GM20000 (cell line): ENCODE measurements at places on chromosomes 6 and 20.
A peak's percentile ranks its signal among the peaks of the same experiment; 100 is the strongest.

- DNase-seq, result no peak
Measured at GRCh38 chr6:32166411-32167061, 2.1 kb downstream of the EGFL8 start.

GRCh38 chr20:23203310-23203709 lies 117.2 kb upstream of the CD93 start:
- DNase-seq, result no peak

GRCh38 chr20:24465730-24466129 lies 3.7 kb upstream of the SYNDIG1 start:
- no peak for DNase-seq

- DNase-seq, result peak; percentile 27
Measured at GRCh38 chr6:73537677-73538076, 16.8 kb upstream of the EEF1A1 start.

DNA sequence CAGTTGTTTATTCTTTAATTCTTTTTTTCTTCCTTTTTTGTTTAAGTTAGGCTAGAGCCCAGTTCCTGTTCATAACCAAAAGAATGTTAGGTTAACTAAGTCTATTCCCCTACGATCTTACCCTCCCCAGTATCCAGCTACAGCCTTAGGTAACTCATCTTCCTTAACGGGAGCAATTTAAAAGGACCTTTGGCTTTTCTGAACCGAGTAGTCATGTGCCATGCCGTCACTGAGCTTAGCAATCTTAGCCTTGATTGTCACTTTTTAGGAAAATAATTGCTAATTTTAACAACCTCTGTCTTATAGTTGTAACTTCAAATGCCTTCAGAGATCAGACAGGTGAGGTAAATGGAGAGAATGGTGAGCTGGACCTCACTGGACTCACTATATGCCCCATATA lies 6.2 kb downstream of the METTL24 start:
- no peak for DNase-seq

DNA sequence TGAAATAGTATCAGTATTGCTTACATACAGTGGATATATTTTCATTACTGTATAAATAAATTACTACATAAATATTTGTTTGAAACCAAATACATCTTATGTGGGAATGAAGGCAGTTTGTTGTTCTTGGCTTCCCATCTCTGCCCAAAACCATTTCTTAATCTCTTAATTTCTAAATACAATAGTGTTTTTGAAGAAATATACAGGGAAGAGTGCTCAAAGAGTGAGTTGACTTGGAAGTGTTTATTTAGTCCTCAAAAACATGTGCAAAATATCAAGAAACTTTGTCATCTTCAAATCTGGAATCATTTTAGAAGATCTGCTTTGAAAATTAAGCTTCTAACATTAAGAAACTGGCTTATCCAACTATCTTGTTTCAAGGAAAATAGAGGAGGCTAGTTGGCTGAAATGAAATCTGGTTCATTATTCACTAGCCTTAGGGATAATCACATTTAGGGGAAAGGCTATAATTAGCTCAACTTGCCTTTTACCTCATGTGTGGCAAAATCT lies 259.8 kb upstream of the FLRT3 start:
- no peak for DNase-seq

GRCh38 chr6:54916858-54917257 lies 70.3 kb downstream of the FAM83B start:
- DNase-seq, result no peak

DNA sequence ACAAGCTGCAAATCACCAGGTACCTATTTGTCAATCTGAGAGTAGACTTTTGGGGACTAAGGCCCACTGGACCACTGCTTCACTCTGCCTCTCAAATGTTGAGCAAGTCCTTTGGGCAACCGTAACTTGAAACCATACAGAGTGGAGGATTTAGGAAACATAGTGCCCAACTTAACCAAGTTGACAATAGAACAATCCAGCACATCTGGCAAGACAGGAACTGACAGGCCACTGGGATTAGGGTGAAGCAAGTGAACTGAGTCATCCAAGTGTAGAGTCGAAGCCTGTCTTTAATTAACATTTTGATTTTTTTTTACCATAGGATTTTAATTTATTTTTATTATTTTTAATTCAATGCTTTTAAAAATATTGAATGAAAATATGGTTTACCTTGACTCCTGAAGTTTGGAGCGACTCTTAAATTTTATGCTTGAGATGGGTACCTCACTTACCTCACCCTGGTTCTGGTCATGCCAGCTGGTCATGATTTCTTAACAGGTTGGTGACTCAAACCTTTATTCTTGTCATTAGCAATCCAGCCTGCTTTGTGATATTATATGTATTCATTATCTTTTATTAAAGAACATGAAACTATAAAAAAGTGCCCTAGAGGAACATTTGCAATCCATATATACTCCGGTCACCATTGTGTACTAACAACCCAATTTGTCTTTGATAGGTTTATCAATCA lies 312.1 kb upstream of the DEFB112 start:
- no peak for DNase-seq

DNA sequence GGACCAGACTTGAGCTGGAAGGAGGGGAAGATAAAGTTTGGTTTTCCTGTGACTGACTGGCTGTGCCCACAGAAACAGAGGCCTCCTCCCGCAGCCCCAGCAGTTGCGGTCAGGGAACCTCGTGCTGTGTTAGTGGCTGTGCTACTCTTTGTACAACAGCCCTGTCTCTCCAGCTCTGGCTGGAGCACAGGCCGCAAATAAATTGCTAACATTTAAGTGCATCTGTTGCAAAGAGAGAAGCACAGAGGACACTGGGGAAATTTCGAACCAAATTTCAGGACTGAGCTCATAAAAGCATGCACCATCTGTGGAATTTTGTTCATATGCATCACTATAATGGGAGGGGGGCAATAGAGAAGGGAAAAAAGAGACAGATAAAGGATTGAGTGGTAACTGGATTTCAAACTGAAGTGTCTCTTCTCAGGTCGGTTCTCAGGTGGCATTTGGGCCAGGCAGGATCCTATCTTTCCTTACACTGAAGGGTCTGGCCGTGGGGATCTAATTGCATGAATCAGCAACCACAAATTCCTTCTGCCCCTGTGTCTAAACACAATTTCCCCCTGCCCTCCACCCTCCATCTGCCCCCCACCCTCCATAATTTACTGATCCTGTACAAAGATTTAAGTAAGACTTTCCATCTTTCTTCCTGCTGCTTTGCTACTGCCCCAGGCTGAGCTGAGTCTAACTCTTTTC lies 88.9 kb upstream of the ATXN1 start:
- DNase-seq, result no peak

DNA sequence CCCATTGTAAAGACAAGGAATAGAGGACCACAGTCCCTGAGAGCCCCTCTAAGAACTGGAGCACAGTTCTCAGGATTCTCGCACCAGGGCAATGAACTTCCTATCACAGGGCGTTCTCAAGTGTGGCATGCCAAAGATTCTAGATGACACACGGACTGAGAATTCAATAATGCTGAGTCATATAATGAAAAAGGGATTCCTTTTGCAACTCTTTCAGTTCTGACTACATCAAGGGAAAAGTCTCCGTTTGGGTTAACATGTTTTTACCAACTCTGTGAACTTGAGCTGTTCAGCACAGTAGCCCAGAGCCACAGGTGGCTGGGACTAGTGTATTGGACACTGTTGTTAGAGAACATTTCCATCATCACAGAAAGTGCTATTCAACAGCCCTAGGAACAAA lies 3.4 kb downstream of the MED20 start:
- no peak for DNase-seq

DNA sequence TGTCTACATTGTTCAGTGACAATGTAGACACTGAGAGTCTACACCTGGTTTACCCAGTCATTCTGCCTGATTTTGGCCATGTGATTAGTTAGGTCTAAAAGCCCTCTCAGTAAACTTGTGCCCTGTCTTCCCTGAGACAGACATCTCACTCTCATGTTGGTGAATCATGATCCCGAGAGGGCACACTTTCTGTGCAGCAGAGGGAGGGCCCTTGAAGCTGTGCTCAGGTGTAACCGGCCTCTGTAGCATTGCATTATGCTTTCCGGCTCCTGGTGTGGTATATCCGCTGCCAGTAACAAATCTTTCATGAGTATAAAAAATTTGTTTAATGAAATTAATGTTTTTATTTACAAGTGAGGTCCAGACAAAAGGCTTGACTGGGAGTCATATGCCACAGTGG lies 85.0 kb downstream of the RALGAPA2 start:
- DNase-seq, result no peak

GRCh38 chr6:18577491-18577890 lies 190.3 kb downstream of the RNF144B start:
- DNase-seq, result no peak

GRCh38 chr6:56618050-56618449 lies 24.6 kb downstream of the DST start:
- no peak for DNase-seq

DNA sequence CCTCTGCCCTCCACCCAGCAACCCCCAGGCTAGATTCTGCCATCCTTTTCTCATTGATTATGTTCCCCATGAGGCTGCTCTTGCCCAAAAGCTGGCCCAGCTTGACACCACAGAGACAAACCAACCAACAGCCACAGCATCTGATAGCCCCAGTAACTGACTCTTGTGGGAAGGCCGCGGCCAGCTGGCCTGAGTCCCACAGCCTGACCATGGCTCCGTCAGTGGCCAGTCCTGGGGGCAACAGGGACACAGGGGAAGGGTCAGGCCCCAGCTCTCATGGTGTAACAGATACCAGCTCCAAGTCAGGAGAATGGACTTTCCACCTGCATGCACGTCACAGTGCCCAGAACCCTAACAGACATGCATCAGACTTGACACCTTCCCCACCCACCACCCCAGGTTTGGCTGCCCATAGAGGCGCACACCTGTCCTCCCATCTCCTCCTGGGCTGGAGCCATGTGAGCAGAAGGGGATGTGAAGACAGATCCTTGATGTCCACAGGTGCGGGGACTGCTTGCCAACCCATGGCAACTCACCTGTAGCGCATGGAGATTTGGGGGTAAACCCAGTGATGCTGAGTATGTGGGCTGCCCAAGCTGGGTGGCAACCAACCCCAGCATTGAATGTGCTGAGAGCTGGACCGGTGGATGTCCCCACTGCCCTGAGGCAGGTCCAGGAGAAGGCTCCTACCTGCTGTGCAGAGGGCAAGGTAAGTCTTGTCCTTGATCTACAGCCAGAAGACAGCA lies 18.8 kb downstream of the RIPOR3 start:
- no peak for DNase-seq

GRCh38 chr20:13342469-13343242 lies 121.6 kb downstream of the ISM1 start:
- DNase-seq, result no peak

DNA sequence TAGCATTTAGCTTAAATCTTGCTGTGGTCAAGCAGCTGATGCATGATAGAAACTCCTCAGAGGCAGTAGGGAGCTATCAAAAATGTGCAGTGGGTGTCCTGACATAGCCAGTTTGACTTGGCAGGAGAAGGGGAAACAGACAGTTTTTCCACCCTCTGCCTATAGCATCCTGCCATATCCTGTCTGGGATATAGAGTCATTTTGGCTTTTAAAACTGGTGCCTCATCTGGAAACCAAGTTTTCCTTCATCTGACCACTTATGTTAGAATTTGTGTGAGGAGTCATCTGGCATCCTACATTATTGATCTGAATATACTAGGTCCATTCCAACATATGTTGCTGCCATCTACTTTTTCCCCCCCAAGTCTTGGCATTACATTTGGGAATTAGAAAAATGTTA lies 284.1 kb downstream of the CD109 start:
- no peak for DNase-seq

GRCh38 chr6:144809120-144809519 lies 524.0 kb downstream of the UTRN start:
- no peak for DNase-seq

GRCh38 chr6:144190080-144190479 lies 39.8 kb downstream of the STX11 start:
- DNase-seq, result no peak

GRCh38 chr20:51139891-51140290 lies 117.0 kb upstream of the KCNG1 start:
- DNase-seq, result no peak

DNA sequence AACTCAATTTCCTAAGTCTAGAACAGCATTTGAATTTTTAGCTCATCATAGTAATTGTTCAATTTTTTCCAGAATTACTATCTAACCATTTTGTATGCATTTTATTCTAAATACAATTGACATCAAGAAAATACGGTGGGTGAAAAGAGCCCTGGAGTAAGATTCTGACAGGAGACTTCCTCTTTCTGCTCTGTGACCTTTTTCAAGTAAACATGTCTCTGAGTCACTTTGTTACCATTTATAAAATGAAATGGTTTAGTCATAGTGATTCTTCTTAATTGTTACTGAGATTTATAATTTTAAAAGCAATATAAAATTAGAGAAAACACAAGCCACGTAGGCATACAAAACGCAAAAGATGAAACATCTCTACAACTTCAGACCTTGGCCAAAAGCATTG lies 80.2 kb downstream of the PLCB1 start:
- no peak for DNase-seq

DNA sequence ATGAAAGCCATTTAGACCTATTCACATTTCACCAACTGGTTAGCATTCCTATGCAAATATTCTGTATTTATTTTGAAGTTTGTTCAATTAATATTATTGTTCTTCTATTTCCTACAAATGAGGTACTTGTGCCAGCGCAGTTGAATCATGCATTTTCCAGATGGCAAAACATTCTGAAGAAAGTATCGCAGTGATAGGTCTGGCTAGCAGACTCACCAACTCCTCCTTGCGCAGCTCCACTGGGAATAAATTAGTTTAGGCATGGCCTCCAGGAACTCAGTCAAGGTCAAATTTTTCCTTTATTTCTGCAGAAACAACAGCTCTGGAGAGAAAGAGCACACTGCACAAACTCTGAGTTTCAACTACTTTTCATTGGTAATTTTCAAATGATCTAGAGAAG lies 437.7 kb downstream of the COL12A1 start:
- no peak for DNase-seq

GRCh38 chr6:13299403-13299821 lies 28.9 kb downstream of the TBC1D7 start:
- no peak for DNase-seq

- DNase-seq, result no peak
Measured at GRCh38 chr6:144351379-144352127, 66.4 kb downstream of the UTRN start.

DNA sequence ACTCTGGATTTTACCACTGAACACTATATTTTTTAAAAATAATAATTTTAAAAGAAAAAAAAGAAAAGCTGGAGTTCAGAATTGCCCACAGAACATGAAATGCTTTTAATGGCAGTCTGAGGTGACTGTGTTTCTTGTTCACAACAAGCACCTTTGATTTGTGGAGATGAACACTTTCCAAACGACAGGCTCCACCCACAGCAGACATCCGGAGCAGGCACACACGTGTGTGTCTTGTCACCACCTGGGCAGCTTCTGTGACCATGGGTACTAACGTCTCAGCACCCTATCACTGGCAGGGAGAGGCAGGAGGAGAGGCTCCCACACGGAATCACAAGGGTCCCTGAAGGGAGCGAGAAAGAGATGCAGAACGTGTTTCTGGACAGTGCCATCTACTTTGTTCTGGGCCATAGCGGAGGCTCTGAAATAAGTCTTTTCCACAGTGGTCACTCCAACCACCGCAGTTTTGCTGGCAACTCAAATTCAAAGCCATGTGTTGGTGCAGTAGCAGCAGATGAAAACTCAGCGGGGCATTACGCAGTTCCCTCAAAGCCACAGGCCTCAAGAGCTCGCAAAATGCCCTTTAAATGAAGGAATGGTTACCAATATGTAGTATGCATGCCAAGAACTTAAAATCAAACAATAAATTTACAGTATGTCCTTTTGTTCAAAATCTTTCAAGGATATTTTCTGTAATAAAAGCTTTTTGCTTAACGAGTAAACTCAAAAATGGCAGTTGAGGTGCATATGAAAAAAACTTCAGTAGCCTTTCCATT lies 242.2 kb downstream of the FOXC1 start:
- no peak for DNase-seq
